Stimulated activated CD4-positive, alpha-beta T cell treated with anti-CD3 and anti-CD28 coated beads, TNF-alpha, amount 100 ng/mL, for 48 hours (primary cell): ENCODE measurements at places on chromosomes 4 and X.
A peak's percentile ranks its signal among the peaks of the same experiment; 100 is the strongest.

DNA sequence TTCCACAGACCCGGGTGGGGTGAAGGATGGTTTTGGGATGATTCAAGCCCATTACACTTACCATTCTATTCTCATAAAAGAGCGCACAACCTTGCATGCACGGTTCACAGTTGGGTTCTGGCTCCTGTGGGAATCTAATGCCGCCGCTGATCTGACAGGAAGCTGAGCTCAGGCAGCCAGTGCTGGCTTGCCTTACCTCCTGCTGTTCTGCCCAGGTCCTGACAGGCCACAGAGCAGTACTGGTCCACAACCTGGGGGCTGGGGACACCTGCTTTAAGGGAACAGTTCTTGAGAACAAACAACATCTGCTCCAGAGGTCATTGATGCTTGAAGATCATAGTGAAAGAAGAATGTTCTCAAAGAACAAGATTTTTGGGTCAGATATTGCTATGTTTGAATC, 8.0 kb upstream of the HS3ST1 start:
- no peak for DNase-seq

GRCh38 chrX:133658293-133658911, 243.1 kb upstream of the GPC4 start:
- DNase-seq: no peak

- no peak for DNase-seq
Measured at GRCh38 chr4:76527666-76528065, 92.6 kb downstream of the SHROOM3 start.

DNA sequence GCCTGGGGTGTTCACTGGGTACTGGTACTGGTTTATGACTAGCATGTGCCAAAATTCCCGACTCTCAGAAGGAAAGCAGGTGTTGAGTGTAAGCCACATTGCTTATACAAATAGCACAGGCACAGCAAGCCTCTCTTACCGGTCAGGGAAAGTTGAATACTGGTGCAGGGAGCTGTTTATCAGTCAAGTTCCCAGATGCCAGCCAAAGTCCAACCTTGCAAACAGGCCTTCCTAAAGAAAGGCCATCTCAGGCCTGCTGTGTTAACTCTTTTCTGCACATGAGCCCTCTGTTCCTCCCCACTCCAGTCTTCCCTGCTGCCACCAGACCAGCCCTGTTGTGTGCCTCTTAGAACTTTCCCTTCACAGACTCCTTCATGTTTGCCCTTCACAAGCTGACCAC, 34.2 kb downstream of the PKD2 start:
- DNase-seq: no peak

DNA sequence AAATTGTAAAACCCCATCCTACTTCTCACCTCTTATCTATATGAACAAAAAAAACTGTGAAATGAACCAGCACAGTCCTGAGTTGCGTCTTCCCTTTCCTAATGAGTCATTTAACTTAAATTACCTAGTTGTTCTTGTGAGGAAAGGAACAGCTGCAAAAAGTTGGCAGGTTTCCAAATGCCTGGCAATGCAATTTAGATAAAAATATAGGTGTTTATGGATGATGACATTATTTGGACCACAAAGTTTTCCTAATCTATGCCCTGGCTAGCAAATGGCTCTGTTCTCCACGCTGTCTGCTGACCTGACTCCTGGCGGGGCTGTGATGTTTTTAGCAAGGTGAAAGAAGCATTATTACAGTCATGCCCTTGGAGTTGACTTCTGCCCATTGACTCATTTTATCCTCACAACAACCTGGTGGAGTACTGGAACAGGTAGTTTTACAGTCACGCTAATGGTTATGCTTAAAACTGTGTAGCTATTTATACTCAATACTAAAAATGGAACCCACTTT, 29.8 kb upstream of the RELL1 start:
- peak; percentile 6 for DNase-seq

DNA sequence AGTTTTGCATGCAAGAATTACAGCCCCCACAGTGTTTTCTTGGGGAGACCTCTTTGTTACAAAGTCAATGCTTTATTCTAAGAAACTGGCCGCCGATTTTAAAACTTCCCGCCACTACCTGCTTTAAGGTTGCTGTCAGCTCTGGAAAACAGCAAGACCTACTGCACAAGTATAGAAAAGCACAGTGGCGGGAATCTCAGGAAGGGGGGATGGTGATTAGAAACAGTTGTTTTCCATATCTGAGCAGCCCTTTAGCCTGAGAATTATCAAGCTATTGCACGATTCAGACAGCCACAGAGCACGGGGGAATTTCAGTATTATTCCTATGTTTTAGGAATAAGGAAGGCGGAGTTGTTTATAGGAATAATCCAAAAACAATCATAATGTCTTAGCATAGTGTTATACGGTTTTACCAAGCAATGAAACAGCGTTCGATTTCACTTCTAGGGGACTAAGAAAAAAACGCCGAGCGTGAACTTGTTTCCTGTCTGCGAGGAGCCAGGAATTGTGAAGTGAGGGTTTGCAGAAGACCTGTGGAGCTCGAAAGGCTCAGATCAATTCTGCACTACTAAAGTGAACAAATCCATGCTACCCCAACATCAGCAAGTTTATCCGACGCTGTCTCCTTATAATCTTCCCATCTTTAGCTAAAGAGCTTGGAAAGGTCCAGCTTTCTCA, 81.3 kb downstream of the HMGN5 start:
- DNase-seq: no peak

DNA sequence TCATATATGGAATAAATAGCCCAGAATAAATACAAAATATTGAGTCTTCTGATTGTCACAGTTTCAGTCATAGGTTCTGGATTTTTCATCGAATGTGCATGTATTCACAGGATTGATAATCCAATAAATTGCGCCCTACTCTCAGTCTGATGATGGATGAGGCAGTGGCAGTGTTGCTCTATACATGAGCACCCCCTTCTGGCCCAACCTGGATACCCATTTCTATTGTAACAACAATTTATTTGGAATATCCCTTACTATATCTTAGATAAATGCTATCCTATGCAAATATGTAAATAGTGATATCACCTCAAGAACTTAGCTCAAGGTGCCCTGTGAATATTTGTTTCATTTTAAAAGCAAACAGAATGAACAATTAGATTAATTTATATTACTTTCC, 733.7 kb upstream of the PABPC4L start:
- DNase-seq: no peak

DNA sequence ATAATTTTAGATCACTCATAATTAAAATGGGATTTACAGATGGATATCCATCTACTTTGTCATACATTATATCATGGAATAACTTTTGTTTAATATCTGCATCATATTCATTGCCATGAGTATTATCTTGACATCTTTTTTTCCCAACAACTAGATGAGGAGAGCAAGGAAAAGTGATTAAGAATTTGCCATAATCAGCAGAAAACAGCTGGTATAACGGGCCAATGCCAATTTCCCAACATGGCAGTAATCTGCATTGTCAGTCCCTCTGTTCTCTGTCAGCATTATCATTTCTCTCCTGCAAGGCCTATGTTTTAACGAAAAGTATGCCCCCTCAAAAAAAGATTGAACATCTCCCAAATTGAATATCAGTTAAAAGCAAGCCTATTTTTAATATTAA, 314.0 kb downstream of the FRMPD4 start:
- DNase-seq: no peak

GRCh38 chr4:5572751-5573150, 135.6 kb downstream of the EVC2 start:
- DNase-seq: no peak

- DNase-seq: no peak
Measured at GRCh38 chrX:72062916-72063315, 68.8 kb downstream of the RTL5 start.

DNA sequence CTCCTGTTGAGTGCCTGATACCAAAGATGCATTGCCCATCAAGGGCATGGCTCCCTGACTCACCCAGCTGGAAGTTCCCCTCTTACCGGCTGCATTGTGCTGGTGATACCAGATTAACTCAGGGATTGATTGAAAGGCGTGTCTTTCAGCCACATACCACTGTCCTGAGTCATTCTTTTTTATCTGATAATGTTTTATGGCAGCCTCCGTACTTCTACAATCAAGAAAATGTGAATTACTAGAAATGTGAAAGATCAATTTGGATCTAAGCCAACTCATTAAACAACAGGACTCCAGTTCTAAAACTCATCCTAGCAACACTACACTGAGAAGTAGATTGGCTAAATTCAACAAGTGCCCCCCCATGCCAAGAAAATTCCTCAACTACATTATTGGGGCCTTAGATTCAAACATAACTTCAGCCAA, 40.0 kb downstream of the TXK start:
- DNase-seq: peak; percentile 44

DNA sequence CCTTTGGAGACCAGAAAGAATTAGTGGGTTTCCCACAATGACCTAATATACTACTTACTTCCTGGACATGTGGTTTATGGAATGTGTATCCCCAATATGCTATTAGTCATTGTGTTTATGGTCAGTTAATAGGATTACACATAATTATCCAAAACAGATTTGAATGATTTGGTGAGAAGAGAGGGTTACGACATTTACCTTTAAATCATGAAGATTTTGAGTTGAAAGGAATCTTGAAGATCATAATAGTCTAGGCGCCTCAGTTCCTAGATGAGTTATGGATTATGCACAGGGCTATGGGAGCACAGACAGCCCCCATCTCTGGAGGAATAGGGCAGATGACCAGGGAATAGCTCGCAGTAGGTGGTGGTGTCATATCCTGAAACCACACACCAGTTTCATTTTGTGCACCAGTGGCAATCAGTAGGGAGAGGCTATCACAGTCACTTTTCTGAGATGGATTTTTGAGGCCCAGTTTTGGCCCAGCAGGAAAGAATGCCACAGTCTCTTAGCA, 61.3 kb downstream of the SEPTIN11 start:
- no peak for DNase-seq

GRCh38 chr4:113094331-113094730, 44.9 kb downstream of the ANK2 start:
- no peak for DNase-seq

DNA sequence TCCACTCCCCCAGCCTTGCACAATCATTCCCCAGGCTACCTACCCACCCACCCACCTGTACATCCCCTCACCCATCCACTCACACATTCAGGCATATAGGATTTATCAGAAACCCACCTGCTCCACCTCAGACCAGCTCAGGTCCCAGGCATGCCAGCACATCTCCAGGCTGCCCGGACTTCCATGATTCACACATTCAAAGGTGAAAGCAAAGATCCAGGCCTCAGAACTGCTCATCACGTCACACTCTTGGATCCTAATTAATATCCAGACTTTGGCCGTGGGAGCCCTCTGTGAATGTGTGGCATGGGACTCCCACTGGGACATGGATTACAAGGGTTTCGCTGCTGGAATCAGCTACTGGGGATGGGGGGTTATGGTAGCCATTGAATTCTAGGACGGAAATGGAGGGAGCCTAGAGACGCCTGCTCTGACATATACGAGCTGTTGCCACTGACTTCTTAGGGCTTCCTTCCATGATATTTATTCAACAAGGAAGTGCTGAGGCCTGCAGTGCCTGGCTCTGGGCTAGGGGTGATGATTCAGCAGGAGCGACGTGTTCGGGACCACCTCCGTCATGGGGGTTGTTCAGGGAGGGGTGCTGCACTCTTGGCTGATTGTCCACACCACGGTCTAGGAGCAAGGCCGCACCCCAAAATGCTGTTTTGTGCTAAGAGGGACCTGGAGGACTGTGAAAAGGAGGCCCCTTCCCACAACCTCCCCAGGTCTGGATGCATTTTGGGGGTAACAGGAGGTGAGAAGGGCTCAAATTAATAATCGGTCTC, 56.9 kb upstream of the ADRA2C start:
- no peak for DNase-seq

DNA sequence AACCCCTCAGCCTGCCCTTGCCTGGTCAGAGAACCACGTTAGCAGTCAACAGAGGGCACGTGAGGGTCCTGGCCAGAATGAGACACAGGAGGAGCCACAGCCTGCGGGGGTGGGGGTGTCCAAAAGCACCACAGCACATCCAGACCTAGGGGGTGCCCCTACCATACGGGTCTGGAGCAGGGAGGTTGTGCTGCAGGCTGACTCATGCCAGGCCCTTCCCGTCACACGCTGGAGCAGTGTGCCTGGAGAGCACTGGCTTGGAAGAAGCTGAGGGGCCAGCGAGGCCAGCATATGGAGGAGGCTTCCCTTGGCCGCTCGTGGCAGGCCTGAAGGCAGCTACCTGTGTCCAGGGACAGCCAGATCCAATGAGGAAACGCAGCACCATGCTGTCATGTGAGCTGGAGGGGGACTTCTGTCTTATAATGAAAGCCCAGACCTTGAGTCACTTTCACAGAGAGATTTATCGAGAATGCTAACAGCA, 1.5 kb upstream of the IRAK1 start:
- no peak for DNase-seq

GRCh38 chr4:82543131-82543530, 18.7 kb downstream of the TMEM150C start:
- DNase-seq: no peak

GRCh38 chr4:150972592-150972991, 42.5 kb downstream of the LRBA start:
- DNase-seq: no peak

- no peak for DNase-seq
Measured at GRCh38 chrX:135433531-135434257, 11.9 kb downstream of the SMIM10L2A start.

DNA sequence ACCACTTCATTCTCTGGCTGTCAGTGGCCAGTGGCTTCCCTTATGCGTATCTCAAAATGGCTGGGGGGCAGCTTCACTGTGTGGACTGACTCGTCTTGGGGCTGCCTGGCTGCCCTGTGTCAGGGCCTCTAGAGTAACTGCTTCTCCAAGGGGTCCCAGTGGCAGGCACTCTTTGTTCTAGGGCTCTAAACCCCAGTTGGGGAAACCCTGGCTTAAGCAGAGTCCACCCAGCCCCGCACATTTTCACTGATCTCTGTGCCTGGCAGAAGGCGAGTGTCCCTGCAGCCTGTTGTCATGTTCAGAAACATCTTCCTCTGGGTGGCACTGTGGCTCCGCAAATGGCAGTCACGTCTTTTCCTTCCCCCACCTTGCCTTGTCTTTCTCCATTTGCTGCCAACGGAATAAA, 59.7 kb downstream of the NBDY start:
- peak; percentile 67 for DNase-seq

DNA sequence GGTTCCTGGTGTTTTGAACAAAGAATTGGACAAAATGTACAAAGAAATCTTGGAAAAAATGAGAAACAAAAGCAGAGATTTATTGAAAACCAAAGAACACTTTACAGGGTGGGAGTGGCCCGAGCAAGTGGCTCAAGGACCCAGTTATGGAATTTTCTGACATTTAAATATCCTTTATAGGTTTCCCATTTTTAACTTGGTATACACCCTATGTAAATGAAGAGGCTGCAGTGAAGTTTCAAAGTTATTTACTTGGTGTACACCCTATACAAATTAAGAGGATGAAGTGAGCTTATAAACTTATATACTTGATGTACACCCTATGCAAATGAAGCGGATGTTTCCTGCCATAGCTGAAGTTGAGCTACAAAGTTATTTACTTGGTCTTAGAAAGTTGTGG, 4.7 kb downstream of the NLRP2B start:
- no peak for DNase-seq

- no peak for DNase-seq
Measured at GRCh38 chr4:20386001-20386740, 134.5 kb downstream of the SLIT2 start.
